ENCODE measurements at places on chromosomes 2 and 18.

DNA sequence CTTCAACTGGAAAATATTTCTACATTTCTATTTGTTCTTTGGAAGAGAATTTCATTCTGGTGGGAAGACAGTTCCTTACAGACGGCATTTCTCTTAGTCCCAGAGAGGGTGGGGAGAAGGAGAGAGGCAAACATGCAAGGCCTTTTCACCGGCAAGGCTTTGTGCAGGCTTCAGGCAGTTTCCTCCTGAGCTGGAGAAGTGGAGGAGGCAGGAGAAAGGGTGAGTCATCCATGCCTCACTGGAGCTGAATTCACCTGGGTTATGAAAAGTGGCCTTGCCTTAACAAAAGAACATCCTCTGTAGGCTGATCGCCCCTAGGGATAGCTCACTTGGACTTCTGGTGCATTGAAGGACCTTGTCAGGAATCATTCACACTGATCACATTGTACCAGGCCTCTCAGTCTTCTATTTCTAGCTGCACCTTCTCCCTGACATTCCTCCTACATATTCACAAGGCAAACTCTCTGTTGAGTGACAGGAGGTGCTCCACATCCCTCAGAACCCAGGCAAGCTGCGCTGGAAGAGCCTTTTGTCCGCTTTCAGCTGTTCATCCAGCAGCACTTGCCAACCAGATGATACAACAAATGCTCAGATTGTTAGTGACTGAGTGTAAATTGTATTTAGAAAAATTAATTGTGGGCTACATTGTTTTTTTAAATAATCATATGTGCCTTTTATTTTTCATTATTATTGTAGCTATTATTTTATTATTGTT, 796.1 kb downstream of the DCDC2C start:
- DNase-seq: no peak
- H3K27me3 ChIP-seq: no peaks in the 10 kb centered on the region
- H3K27ac ChIP-seq: no peak overlapping the region
- H3K4me1 ChIP-seq: no peaks in the 10 kb centered on the region

- no peak overlapping the region for H3K27ac ChIP-seq
- no peak overlapping the region for H3K4me3 ChIP-seq
- no peaks in the 10 kb centered on the region for H3K36me3 ChIP-seq
- no peaks in the 10 kb centered on the region for H3K4me1 ChIP-seq
- no peaks in the 10 kb centered on the region for H3K27me3 ChIP-seq
- DNase-seq: no peak
Measured at GRCh38 chr2:6011921-6012320, 319.7 kb downstream of the SOX11 start.

DNA sequence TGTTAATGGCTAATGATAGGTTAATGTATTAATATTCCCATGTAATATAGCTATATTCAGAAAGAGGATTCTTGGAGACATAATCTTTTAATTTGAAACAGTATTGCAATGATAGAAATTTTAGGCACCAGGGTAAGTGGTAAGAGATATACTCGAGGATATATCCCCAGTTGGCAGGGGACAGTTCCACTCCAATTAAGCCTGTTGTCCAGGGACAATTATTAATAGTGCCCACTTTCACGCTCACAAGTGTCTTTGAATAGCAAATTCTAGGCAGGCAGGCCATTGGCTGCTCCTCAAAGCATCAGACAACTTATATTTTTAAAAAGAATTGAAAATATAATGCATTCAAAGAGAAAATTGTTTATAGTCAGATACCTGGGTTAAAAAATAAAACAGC, 190.7 kb downstream of the PDE11A start:
- H3K4me1 ChIP-seq: no peaks in the 10 kb centered on the region
- no peak overlapping the region for H3K27ac ChIP-seq
- peaks cover 3% of the 10 kb centered on the region for H3K27me3 ChIP-seq
- no peaks in the 10 kb centered on the region for H3K36me3 ChIP-seq

GRCh38 chr2:220194630-220195584, 567.5 kb downstream of the SLC4A3 start:
- no peaks in the 10 kb centered on the region for H3K27me3 ChIP-seq
- H3K27ac ChIP-seq: no peak overlapping the region
- no peak overlapping the region for H3K4me3 ChIP-seq
- H3K36me3 ChIP-seq: no peaks in the 10 kb centered on the region
- H3K4me1 ChIP-seq: no peaks in the 10 kb centered on the region
- DNase-seq: no peak

GRCh38 chr2:39099870-39100728, 20.8 kb downstream of the SOS1 start:
- no peak for DNase-seq
- peaks cover 60% of the 10 kb centered on the region for H3K4me1 ChIP-seq
- H3K4me3 ChIP-seq: no peak overlapping the region
- peaks cover 59% of the 10 kb centered on the region for H3K36me3 ChIP-seq
- H3K27ac ChIP-seq: peak overlapping the region; percentile 76

DNA sequence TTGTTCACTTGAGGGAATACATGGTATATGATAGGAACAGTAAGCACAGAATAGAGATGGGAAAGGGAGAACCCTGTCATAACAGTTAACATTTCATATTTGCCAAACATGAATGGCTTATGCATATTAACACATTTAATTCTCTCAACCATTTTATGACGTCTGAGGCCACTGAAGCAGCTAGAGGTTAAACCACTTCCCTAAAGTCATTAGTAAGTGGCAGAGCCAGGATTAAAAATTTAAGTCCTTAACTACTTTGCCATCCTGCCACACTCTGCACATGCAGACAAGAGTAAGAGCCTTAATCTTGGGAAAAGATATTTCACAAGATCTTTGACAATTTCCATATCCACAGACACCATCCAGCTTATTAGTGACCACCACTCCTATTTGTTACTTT, 2.1 kb downstream of the LIPT1 start:
- peaks cover 22% of the 10 kb centered on the region for H3K36me3 ChIP-seq
- no peaks in the 10 kb centered on the region for H3K27me3 ChIP-seq

- H3K27ac ChIP-seq: no peak overlapping the region
- H3K27me3 ChIP-seq: no peaks in the 10 kb centered on the region
- no peaks in the 10 kb centered on the region for H3K36me3 ChIP-seq
- DNase-seq: no peak
- H3K4me3 ChIP-seq: no peak overlapping the region
Measured at GRCh38 chr18:53629337-53629736, 595.1 kb downstream of the MBD2 start.

GRCh38 chr2:158518084-158518483, 61.3 kb downstream of the PKP4 start:
- peaks cover 7% of the 10 kb centered on the region for H3K36me3 ChIP-seq
- no peak overlapping the region for H3K27ac ChIP-seq
- no peaks in the 10 kb centered on the region for H3K4me1 ChIP-seq
- no peak overlapping the region for H3K4me3 ChIP-seq

DNA sequence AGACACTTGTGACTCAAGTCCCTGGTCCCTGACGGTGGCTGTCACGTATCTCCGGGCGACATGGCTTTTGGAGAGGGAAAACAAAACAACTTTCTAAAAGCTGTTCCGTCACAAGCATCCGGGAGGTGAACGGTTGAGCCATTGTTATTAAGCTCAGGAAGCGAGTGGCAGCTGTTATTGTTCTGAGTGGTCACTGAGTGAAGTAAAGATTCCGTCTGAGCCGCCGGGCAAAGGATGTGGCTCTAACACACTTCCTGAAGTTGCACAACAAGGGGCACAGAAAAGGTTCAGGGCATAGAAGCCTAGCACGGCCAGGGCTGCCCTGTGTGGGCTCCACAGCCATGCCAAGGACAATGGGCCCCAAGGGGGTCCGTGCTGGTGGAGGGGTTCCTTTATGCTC, 24.3 kb downstream of the INPP5D start:
- peaks cover 81% of the 10 kb centered on the region for H3K36me3 ChIP-seq
- no peak for DNase-seq
- peak overlapping the region; percentile 69 for H3K4me3 ChIP-seq
- H3K27me3 ChIP-seq: no peaks in the 10 kb centered on the region

- H3K4me1 ChIP-seq: no peaks in the 10 kb centered on the region
- no peaks in the 10 kb centered on the region for H3K36me3 ChIP-seq
- no peak overlapping the region for H3K4me3 ChIP-seq
- no peak for DNase-seq
Measured at GRCh38 chr2:100974712-100975520, 27.2 kb upstream of the RPL31 start.

DNA sequence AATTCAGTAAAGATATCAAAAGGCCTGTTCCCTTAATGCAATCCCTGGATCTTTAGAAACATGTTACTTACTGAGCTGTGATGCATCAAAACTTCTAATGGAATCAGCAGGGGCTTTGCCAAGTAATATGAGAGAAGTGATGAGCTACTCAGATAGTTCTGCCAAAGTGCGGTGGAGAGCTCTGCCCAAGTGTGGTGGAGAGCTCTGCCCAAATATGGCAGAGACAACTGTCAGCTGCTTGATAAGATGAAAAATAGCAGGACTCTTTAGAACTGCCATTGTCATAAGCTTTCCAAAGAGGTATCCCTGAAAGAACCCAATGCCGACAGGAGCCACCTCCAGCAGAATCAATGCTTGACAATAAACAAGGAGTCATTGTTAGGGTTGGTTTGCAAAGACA, 167.9 kb upstream of the SLC39A10 start:
- DNase-seq: no peak
- no peaks in the 10 kb centered on the region for H3K27me3 ChIP-seq
- no peak overlapping the region for H3K27ac ChIP-seq
- peaks cover 37% of the 10 kb centered on the region for H3K36me3 ChIP-seq
- no peak overlapping the region for H3K4me3 ChIP-seq

DNA sequence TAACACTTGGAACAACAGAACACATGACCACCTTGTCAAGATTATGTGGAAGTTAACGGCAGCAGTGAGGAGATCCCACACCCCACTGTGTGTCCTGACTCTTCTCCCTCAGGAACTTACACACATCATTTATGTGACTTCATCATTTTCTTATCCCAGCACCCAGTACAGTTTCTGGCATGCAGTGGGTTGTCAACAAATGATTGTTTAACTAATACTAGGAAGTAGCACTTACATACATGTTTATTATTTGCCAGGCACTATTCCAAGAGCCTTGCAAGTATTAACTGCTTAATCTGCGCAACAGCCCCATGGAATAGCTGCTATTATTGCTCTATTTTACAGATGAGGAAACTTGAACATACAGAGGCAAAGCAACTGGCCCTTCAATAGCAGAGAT, 391.5 kb downstream of the TXNL1 start:
- H3K36me3 ChIP-seq: no peaks in the 10 kb centered on the region
- no peak overlapping the region for H3K27ac ChIP-seq
- H3K4me3 ChIP-seq: no peak overlapping the region
- no peak for DNase-seq

GRCh38 chr2:49924044-49924817, 769.9 kb upstream of the FSHR start:
- H3K27me3 ChIP-seq: no peaks in the 10 kb centered on the region
- no peak overlapping the region for H3K4me3 ChIP-seq
- H3K4me1 ChIP-seq: no peaks in the 10 kb centered on the region
- no peaks in the 10 kb centered on the region for H3K36me3 ChIP-seq

- H3K27ac ChIP-seq: no peak overlapping the region
- no peak for DNase-seq
- H3K4me1 ChIP-seq: no peaks in the 10 kb centered on the region
- H3K27me3 ChIP-seq: no peaks in the 10 kb centered on the region
Measured at GRCh38 chr18:6109743-6110142, 214.4 kb upstream of the TMEM200C start.

DNA sequence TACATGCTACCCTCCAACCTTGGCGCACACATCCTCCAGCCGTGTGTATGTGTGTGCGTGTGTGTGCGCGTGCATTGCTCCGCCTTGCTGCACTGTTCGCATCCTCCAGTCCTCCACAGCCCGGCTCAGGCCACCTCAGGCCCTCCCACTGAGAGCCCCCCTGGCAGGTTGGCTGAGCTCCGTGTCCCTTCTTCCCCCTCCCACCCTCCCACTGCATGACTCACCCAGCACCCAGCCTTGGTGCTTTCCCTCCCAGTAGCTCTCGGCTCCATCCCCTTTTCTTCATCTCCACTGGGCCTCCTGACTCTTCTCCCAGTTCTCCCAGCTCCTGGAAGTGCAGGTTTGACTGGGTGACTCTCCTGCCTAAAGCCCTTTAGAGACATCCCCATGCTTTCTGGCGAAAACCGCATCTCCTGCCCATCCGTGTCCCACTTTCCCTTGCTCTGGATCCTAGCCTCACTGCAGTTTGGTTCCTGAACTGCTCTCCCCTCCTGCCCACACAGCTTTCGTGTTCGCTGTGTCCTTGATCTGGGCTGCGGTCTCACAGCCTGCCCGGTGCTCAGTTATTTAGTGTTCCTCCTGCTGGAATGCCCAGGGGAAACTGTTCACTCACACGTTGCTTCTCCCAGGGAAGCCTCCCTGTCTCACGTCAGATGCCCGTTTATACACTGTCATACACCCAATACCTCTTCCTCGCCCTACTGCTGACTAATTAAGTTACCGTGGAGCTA, 4.9 kb downstream of the TMEM177 start:
- H3K4me1 ChIP-seq: peaks cover 16% of the 10 kb centered on the region
- H3K27me3 ChIP-seq: no peaks in the 10 kb centered on the region
- no peak for DNase-seq
- peaks cover 11% of the 10 kb centered on the region for H3K36me3 ChIP-seq

DNA sequence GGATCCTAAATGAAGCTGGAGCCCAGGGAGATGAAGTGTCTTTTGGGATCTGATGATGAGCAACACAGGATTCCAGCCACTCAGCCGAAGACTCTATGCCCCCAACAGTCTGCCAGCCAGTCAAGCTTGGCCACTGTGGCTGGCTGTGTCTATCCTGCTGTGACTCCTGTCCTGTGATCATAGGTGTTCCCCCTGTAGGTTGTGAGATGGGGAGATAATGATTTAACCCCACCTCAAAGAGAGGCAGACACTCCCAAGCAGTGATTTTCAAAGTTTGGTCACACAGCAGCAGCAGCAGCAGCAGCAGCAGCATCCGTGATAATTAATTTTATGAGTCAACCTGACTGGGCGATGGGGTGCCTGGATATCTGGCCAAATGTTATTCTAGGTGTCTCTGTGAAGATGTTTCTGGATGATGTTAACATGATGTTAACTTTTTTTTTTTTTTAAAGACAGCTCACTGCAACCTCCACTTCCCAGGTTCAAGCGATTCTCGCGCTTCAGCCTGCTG, 21.4 kb upstream of the RHOB start:
- H3K4me1 ChIP-seq: peaks cover 26% of the 10 kb centered on the region
- DNase-seq: no peak
- H3K36me3 ChIP-seq: no peaks in the 10 kb centered on the region
- H3K4me3 ChIP-seq: no peak overlapping the region
- peak overlapping the region; percentile 78 for H3K27ac ChIP-seq

- H3K36me3 ChIP-seq: no peaks in the 10 kb centered on the region
- peaks cover 2% of the 10 kb centered on the region for H3K27me3 ChIP-seq
- H3K27ac ChIP-seq: no peak overlapping the region
Measured at GRCh38 chr2:160892204-160892603, 268.0 kb upstream of the TANK start.

- no peaks in the 10 kb centered on the region for H3K27me3 ChIP-seq
- DNase-seq: no peak
- no peak overlapping the region for H3K4me3 ChIP-seq
- no peaks in the 10 kb centered on the region for H3K4me1 ChIP-seq
- no peak overlapping the region for H3K27ac ChIP-seq
- no peaks in the 10 kb centered on the region for H3K36me3 ChIP-seq
Measured at GRCh38 chr2:56682397-56682760, 498.6 kb downstream of the CCDC85A start.

Data from activated T-helper 2 cell treated with anti-CD3 and anti-CD28 coated beads, Interferon-gamma antibody, Interleukin-2, Interleukin-4, amounts not matched to agents 10 μg/mL and 5 μg/mL and 100 μg/mL, durations not matched to agents 14 hours and 24 hours and 36 hours (primary cell).